ENCODE measurements at places on chromosomes 2 and 18. TPM values are rescaled to one million over a fixed set of nuclear protein-coding genes. Genes with fewer than 3 reads are reported as not detected.

OTOS gene
- total RNA-seq: not detected

CDH20 gene
- not detected for total RNA-seq

ALK gene
- total RNA-seq: not detected

VWA3B gene
- total RNA-seq: not detected

DPYSL5 gene
- total RNA-seq: not detected

CKAP2L gene
- 42.1 TPM for total RNA-seq

ANKRD30B gene
- total RNA-seq: not detected

Measured in activated CD4-positive, alpha-beta memory T cell treated with anti-CD3 and anti-CD28 coated beads for 36 hours (primary cell).